ELR (cell line): ENCODE measurements at places on chromosomes 3 and 15.

DNA sequence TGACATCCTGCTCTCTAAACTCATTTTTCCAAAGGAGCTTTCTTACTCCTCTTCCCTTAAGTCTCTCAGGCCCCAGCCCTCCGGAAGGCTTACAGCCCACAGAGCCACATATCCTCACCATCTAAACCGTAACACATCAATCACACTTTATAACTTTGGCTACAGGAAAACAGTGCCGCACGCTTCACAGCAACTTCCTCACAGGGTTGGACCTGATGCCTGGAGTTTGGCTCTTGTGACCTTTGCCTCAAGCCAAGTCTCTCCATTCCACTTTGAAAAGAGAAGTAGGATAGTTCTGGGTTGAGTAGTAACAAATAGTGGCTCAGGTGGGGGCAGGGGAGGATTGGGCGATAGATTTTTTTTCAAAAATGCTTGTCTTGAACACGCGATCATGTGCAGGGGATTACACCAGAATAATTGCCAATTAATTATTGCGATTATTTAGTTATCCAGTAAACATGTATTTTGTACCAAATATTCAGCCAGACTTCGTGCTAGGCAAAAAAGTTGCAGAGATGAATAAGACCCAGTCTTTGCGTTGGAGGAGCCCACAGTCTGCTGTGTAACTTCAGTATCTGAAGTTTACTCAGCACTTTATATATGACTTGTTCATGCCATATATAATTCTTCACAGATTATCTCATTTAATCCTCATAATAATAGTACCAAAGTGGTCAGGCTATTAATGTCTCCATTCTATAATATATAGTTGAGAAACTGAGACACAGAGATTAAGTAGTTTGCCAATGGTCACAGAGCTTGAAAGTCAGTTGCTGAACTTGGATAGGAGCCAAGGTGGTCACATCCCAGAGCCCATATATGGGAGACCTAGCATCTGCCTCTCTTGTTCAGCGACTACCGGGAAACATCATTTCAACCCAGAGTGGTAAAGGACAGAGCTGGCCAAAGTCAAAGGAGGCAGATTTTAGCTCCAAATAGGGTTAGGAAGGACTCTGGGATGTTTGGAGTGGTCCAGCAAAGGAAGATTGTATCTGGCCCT lies 2.4 kb upstream of the ETV5 start:
- DNase-seq: no peak

DNA sequence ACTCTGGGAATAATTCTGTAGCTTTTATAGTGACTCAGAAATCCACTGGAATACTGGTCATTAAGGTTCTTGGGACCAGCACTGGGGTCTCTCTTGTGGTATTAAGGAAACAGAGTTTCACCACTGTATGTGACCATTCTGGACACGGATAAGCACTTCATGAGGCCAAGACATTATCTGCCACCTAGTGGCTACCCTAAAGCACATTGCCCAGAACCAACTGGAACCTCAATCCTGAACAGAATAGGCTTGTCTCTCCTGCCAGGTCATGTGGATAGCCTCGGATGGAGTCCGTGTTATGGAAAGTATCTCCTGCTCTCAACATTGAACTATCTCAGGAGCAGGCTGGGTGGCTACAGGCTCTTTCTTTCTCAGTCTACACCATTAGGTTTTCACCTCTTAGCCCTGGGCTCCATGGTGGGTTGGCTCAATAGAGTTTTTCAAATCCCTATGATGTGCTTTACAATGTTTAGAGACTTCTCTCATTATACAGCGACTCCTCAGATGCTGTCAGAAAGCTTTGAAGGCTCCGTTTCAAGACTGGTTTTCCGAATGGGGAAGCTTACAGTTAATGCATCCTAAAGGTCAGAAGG lies 167.6 kb upstream of the ST8SIA2 start:
- DNase-seq: no peak

DNA sequence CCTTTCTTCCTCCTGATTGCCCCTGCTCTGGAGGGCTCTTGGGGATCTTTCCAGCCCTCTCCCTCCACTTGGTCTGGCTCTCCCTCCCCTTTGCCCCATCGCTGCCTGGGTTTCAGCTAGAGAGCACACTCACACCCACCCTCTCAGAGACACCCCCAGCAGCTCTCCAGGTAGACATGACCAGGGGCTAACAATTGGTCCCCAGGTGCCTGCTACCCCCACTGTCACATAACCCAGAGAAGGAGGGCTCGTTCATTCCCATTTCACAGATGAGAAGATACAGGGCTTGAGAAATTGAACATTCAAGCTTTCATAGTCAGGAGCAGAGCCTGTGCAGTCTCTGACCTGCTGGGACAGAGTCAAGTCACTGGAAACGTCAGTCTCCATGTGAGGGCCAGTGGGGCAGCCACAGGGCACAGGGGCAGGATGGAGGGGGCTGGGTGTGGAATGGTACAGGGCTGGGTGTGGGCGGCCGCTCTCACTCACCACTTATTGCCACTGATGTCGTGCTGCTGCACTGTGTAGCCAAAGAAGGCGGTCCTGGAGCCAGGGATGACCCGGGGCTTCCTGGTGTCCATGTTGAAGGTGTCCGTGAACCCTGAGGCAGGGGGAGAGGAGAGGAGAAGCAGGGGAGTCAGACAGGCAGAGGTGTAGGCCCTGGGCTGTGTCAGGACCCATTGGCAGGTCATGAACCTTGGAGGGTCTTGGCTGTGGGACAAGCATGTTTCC lies 29.4 kb downstream of the ITGA11 start:
- DNase-seq: no peak

- no peak for DNase-seq
These were observed 138.4 kb downstream of the SST start for GRCh38 chr3:187531831-187532230.

GRCh38 chr3:127296166-127296565 lies 8.3 kb upstream of the PRR20G start:
- no peak for DNase-seq

GRCh38 chr15:75452865-75453702 lies 1.6 kb upstream of the SIN3A start:
- peak; percentile 65 for DNase-seq

DNA sequence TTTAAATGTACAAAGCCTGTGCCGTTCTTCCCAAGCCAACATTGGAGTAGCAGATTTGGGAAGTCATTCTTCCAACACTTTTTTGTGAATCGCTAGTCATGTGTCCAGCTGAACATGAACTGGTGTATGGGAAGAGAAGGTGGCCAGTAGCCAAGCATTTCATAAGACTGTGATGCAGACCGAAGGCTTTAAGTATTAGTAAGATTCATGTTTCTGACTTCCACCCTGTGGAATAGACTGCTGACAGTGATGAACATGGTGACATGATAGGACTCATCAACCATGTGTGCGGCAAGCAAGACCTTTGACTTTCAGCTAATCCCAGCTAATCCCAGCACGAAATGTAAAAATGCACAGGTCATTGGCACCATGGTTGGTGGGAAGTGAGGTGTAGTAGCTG lies 48.3 kb upstream of the THSD4 start:
- DNase-seq: peak; percentile 41

- no peak for DNase-seq
These were observed 300.6 kb downstream of the TBL1XR1 start for GRCh38 chr3:176896640-176897039.

DNA sequence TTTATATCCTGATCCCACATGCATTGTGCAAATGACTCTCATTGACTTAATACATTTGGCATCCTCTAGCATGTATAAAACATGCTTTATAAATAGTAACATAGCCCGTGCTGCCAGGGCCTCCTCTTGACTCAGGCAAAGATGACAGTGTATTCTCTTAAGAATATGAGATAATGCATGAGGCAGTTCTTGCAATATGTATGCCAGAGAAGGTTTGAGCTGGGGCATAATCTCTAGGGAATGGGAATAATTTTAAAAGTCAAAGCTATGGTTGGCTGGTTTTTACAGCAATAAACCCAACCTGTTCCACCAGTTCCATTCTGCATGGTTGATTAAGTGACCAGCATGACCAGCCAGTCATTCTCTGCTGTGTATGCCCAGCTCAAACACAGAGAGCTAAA lies 179.0 kb upstream of the PFN2 start:
- peak; percentile 72 for DNase-seq

DNA sequence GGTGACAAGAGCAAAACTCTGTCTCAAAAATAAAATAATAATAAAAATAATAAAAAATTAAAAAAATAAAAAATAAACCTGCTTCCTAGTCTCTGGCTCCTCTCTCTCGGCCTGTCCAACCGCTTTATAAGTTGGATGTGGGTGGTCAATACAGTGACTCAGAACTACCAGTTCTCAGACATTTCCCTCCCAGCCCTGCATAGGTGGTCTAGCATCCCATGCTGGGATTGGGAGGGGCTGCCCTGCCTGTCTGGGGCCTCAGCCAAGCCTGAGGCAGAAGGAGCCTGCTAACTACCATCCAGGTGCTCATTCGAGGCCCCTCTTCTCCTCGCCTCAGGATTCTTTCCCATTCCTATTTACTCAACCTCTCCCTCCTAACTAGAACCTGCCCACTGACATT lies 33.3 kb upstream of the BLM start:
- DNase-seq: no peak
